ENCODE measurements at places on chromosomes 6 and 20. TPM values are rescaled to one million over a fixed set of nuclear protein-coding genes. Genes with fewer than 3 reads are reported as not detected.

- DNase-seq: no peak
Observed at GRCh38 chr20:62197311-62197710, 14.5 kb downstream of the MTG2 start.

- no peak for DNase-seq
Observed at GRCh38 chr6:46410334-46410953, 80.8 kb downstream of the RCAN2 start.

DNA sequence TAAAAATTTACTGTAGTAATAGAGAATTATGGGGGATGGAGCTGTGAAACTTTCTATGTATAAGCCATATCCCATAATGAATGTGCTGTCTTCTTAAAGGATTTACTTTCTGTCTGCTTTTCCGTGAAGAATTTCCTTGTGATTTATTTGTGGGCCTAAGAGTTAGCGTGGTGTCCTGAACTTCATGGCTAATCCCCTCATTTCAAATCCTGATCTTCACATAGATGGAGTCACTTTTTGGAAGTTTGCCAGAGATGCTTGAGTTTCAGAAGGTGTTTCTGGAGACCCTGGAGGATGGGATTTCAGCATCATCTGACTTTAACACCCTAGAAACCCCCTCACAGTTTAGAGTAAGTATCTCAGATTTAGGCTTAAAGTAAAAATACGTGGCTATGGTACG, 19.4 kb upstream of the CLDN20 start:
- DNase-seq: no peak

The TNFRSF6B gene
- total RNA-seq: 13.6 TPM

The OGFRL1 gene
- total RNA-seq: 78.5 TPM

DNA sequence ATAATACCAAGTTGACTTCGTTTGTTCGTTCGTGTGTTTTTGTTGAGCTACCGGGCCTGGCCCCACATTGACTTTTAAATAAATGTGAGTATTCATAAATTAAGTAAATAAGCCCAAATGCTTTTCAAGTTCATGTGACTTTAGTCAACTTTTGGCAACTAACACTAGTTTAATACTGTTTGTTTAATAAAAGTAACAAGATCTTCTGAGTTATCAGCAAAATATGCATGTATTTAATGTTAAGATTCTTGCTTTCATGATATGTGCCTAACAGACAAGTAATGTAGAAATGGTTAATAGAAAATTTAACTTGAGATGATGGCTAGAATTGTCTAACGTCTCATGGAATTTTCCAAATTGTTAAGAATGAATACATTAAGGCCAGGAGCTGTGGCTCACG, 38.7 kb upstream of the ECI2 start:
- DNase-seq: no peak

The WFDC2 gene
- 8.4 TPM for total RNA-seq

The ZNF165 gene
- not detected for total RNA-seq

The HLA-DRA gene
- 102 TPM for total RNA-seq

GRCh38 chr20:31989030-31989645, 21.1 kb upstream of the CCM2L start:
- DNase-seq: no peak

The TMEM217 gene
- total RNA-seq: 1.1 TPM
